ENCODE measurements at places on chromosomes 1 and 21.
A peak's percentile ranks its signal among the peaks of the same experiment; 100 is the strongest.

GRCh38 chr1:9684801-9685200 is 33.3 kb downstream of the PIK3CD start:
- no peak for DNase-seq

- no peak for DNase-seq
Measured at GRCh38 chr1:160251687-160252526, 10.4 kb downstream of the DCAF8 start.

DNA sequence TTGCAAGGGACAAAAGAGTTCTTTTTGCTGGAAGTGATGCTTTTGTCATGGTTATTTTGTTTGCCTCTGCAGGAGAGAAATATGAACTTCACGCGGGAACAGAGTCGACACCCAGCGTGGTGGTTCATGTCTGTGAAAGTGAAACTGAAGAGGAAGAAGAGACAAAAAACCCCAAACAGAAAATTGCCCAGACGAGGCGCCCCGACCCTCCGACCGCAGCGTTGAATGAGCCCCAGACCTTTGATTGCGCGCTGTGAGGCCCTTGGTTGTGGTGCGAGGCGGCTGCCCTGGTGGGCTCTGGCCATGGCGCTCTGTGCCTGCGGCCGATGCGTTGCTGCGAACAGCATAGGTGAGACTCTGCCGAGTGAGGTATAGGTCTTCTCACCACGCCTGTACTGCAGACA is 20.9 kb upstream of the NCMAP start:
- DNase-seq: no peak

- no peak for DNase-seq
Measured at GRCh38 chr1:186514367-186514766, 53.5 kb upstream of the PDC start.

DNA sequence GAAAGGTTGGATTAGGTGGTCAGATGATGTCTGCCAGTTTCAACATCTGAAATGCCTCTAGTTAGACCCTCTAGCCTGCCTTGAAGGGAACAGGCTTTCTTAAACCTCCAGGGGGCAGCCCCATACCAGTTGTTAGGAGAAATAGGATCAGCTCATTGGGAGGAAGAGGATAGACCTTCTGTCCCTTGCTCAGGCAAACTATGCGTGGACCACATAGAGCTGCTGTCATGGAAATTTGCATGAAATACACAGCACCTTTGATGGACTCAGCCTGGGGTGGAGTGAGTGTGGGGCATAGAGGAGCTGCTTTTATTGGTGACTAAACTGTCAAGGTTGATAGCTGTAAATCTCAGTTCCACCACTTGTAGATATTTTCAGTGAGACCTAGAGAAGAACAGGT is 38.4 kb upstream of the SPAG17 start:
- peak; percentile 15 for DNase-seq

GRCh38 chr1:27648602-27649305 is 13.8 kb upstream of the FGR start:
- no peak for DNase-seq

Data from progenitor cell of endocrine pancreas (in vitro differentiated cells).